Sigmoid colon (tissue), 7 donors: ENCODE measurements at places on chromosomes 2 and 18. TPM values are rescaled to one million over a fixed set of nuclear protein-coding genes. Genes with fewer than 3 reads are reported as not detected.

- H3K4me3 ChIP-seq: peak overlapping the region; percentile 42
- no peaks in the 10 kb centered on the region for H3K36me3 ChIP-seq
- H3K27ac ChIP-seq: no peak overlapping the region
- H3K27me3 ChIP-seq: peaks cover 30% of the 10 kb centered on the region
- DNase-seq: peak; percentile 68
- no peaks in the 10 kb centered on the region for H3K4me1 ChIP-seq
These were observed 78.1 kb downstream of the CIB4 start for GRCh38 chr2:26562811-26563645.

DNA sequence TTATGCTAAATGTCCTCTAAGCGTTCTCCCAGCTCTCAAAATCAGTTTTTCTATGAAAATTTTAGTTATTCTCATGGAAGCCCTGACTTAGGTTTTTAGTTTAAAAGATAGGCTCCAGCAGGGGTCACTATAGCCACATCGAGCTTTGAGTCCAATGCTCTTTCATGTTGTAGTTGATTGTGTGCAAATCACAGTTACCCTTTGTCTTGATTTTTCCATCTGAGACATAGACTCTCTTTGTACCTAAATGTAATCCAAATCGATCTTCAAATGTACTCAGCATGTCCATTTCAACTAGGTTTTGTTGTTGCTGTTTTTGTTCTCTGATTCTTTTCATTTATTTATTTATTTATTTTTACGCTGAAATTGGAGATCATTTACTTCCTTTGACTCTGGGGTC, 26.4 kb upstream of the MSTN start:
- H3K36me3 ChIP-seq: no peaks in the 10 kb centered on the region
- DNase-seq: no peak
- no peak overlapping the region for H3K27ac ChIP-seq
- H3K4me3 ChIP-seq: no peak overlapping the region
- no peaks in the 10 kb centered on the region for H3K4me1 ChIP-seq

Gene GAD1
- total RNA-seq: not detected

Gene KATNAL2
- total RNA-seq: 9.6 TPM

Gene TUBB8B
- total RNA-seq: not detected
